Stimulated activated CD8-positive, alpha-beta memory T cell treated with anti-CD3 and anti-CD28 coated beads, Interleukin-4, amount 100 ng/mL, for 1 hour (primary cell): ENCODE measurements at places on chromosomes 2 and 18.

DNA sequence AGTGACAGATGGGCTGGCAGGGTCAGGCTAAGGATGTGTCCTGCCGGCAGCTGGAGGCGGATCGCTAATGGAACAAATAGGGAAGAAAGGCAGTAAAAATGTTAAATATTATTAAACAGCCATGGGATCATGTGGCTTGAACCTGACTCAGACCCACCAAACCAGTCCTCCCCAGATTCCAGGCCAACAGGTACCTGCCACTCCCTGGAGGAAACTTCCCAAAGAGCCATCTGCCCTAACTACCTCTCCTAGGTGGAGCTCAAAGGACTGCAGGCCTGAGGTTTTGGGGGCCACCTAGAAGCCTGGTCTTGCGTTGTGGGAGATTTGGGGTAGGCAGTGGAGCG, 34.3 kb downstream of the CIB4 start:
- no peak for DNase-seq

DNA sequence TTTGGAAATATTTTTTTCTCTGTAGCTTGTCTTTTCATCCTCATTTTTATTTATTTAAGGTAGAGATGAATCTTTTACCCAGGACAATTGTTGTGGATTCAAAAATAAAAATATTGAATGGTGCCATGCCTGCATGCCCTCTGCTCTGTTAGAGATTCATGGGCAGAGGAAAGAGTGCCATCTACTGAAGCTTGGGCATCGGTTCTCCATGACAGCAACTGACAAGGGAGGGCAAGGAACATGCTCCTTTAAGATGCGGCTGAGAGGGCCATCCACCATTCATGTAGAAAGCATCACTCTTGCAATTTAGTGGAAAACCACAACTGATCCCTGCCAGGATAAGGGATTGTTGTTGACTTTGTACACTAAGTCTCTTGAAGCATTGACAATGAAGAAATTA, 79.9 kb downstream of the PARD3B start:
- DNase-seq = no peak

- DNase-seq = no peak
Observed at GRCh38 chr2:71611247-71611646, 157.9 kb downstream of the DYSF start.

GRCh38 chr2:9970200-9971044, 18.9 kb downstream of the GRHL1 start:
- no peak for DNase-seq

DNA sequence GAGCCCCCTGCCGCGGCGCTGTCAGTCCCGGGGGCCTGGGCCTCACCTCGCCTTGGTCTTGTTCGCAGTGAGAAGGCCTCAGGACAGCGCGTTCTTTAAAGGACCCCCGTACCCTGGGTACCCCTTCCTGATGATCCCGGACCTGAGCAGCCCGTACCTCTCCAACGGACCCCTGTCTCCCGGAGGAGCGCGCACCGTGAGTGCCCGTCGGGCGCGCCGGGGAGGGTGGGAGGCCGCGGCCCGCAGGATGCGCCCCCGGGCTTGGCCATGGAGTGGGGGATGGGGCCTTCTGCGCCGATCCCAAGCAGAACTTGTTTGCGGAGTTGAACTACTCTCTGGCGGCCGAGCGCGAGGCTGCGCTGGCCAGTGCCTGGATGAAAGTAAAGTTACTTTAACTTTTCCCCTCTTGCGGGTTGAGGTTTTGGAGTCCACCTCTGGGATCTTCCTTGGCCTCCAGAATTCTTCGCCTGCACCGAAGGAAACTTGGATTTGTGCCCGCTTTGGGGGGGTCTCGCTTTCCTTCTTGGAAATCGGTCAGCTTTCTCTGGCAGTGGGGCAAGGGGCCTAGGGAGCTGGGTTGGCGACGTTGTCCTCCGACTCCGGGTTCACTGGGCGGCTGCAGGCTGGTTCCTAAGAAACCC, 1.2 kb downstream of the TCF7L1 start:
- no peak for DNase-seq
